ENCODE measurements at places on chromosomes 1 and 21.

GRCh38 chr1:220527908-220528678 is at the start of gene MARK1:
MARK1 (plus strand) TSS chr1:220528136; CDS start chr1:220528823, 687 bp downstream.
- no peak for DNase-seq

GRCh38 chr1:185442050-185442449 is 125.0 kb upstream of the IVNS1ABP start:
- no peak for DNase-seq

- DNase-seq, result no peak
Observed at GRCh38 chr1:201933840-201934430, 12.4 kb downstream of the LMOD1 start.

GRCh38 chr1:213572912-213573647 is 414.7 kb upstream of the PROX1 start:
- DNase-seq, result no peak

DNA sequence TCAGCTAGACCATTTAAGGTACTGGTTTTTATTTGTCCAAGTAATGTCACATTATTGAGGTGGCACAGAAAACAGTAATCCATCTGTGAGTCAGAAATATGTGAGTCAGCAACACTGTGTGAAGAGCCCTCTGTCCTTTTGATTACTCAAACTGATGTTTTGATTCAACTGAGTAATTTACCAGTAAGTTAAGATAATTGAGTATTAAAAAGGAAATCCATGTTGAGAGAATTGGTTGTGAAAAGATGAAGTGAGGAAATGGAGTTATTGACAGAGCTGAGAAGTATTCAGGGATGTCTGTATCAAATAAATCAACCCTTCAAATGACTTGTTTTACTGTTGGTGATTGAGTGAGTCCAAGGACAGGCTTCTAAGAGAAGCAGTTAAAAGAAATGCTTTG is 302.7 kb upstream of the SGIP1 start:
- no peak for DNase-seq

GRCh38 chr1:231162297-231162969 is 575 bp downstream of the TRIM67 start:
- DNase-seq, result peak; percentile 22

GRCh38 chr1:228903434-228904071 is 168.3 kb downstream of the RHOU start:
- no peak for DNase-seq

DNA sequence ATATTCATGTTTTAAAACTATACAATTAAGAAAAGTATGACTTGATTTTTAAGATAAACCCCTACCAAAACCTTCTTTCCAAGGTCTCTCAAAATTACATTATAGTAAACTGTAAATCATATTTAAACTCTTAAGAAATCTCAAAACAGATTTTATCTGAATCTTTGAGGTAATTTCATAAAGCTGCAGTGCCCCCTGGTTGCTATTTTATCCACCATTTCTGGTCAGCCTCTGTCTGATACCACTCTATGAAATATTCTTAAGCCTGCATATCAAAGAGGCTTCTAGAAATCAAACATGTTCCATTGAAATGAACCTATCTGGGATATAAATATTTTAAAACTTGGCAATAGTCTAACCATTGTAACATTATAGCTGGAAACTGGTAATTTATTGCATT is 317.3 kb downstream of the COL11A1 start:
- DNase-seq, result no peak

GRCh38 chr1:68673771-68674170 is 176.9 kb upstream of the DEPDC1 start:
- no peak for DNase-seq

- no peak for DNase-seq
Observed at GRCh38 chr1:53190210-53190611, 6.4 kb upstream of the CPT2 start.

GRCh38 chr1:7768583-7768982 is 2.5 kb upstream of the VAMP3 start:
- no peak for DNase-seq

DNA sequence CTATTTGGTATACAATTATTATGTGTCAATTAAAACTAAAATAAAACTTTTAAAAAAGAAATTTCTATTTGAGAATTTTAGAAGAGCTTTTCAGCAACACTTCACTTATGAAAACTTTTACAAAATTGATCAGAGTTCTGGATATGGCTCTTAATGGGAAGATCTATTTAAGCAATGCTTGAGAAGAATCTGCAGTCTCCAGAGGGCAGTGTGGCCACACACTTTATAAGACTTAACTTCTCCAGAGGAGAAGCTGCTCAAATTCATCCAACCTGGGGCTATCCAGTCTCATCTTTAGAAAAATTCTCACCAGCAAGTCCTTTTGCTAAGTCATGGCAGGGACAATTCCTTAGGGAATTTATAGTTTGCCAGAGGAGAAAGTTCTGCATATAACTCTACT is 25.2 kb upstream of the AGO1 start:
- no peak for DNase-seq

DNA sequence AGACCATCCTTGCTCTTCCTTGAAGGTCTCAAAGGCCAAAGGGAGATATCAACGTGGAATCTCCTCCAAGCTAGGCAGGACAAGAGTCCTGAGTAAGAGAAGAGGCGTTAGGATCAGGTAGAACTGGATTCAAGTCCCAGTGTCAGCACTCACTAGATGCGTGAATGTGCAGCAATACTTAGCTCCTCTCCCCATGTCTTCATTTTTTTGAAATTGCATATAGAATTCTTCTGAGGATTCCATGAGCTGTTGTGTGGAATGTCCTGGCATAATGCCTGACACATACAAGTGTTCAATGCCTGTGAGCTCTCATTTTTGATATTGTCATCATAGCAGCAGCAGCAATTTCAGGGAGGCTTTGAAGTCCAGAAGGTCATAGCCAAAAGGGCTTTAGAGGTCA is 333.2 kb downstream of the KCNH1 start:
- no peak for DNase-seq

GRCh38 chr1:40258445-40258769 is 371 bp downstream of the ZMPSTE24 start:
- DNase-seq, result no peak

DNA sequence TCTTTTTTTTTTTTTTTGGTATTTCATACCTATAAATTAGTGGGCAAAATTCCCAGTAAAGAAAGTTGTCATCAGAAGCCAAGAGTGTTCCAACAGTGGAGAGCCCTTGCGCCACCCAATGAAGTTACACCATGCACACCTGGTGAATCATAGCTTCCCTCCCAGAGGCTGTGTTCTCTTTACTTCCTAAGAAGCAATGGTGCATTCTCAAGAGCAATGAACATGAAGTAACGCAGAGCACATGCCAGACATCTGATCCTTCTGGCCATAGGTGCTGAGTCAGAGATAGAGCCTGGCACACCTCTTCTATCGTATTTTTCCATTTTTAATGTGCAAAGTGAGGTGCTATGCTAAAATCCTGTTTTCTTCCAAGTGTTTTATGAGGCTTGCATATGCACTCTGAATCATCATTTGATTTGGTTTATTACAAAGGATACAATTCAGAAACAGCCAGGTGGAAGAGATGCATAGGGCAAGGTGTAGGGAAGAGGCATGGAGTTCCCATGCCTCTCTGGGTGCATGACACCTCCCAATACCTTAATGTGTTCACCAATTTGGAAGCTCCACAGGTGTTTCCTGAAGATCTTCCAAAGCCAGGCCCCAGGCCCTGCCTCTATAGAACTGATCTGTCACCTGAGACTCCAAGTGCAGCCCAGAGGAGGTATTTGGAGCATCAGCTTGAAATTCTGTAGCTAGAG is 408.0 kb downstream of the SIPA1L2 start:
- no peak for DNase-seq

DNA sequence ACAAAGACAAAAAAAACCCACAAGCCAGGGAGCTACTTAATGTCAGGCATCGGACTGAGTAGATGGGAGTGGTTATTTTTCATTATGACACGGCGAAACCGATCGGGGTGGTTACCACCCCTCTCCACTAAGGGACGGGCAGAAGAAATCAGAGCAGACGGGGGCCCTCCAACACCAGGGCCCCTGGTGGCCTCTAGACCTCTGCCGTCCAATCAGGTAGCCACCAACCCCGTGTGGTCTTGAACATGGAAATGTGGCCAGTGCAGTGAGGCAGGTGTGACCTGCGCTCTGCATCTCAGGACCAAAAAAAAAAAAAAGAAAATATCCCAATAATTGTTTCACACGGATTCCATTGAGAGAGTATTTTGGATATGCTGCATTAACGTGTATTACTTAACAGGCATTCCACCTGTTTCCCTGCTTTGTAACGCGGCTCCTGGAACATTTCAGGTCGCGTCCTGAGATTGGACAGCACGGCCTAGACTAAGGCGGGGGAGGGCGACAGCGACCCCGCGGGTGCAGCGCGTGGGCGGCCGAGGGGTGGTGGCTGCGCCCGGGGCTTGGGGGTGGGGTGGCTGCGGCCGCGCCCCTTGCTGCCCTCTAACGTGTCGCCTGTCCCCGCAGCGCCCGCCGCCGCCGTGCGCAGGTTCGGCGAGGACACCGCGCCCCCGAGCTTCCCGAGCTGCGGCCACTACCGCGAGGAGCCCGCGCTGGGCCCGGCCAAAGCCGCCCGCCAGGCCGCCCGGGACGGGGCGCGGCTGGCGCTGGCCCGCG is 48.3 kb downstream of the SIM2 start:
- no peak for DNase-seq

DNA sequence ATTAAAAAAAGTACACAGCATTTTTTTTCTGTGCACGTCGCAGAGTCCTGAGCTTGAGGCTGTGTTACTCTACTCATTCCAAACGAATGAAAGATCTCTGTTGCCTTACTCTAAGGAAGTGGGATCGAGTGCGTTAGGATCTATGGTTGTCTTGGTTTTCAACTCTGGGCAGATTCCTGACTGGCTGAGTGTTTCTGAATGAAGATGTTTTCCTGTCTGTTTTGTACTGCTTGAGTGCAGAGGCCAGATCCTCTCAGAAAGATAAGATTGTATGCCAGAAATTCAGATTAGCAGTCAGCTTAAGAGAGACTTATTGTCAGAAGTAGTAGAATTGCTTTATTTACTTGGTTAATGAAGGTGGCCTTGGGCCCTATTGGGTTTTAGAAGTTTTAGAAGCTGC is 14.0 kb downstream of the PLA2G2E start:
- DNase-seq, result no peak

DNA sequence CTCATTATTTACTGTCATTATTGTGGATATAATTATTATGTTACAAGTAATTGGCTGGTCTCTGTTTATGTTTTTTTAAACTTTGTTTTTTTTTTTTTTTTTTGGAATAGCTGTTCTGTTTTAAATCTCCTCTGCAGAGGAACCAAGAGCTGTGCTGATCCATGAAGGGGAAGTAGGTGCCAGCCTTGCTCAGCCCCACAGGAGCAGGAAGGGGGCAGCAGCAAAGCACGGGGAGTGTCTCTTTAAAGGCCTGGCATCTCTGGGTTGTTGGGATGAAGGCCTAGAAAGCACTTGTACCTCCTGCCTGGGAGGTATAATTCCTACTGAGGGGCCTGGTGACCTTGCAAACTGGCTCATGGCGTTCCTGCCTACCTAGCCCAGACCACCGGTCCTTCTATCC is 2.5 kb upstream of the GRHL3 start:
- DNase-seq, result no peak

- DNase-seq, result peak; percentile 34
Observed at GRCh38 chr1:9239622-9240401, 5.2 kb downstream of the H6PD start.

DNA sequence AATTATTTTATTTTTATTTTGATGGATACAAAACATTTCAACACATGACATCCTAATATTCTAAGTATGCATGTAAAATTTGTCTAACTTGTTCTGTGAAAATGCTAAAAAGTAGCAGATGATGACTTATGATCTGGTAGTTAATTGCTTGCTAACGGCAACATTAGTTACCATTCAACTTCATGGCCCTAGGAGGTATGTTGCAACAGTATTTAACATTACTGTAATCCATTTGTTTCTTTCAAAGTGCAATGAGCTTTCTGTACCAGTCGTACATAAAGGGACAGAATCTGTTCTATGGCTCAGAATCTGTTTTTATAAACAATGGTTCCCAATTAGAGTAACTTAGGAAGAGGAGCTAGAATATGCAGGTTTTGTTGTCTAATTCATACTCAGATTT is 91.5 kb upstream of the ZNHIT6 start:
- DNase-seq, result no peak

GRCh38 chr1:208134491-208134890 is 109.7 kb downstream of the PLXNA2 start:
- DNase-seq, result no peak

DNA sequence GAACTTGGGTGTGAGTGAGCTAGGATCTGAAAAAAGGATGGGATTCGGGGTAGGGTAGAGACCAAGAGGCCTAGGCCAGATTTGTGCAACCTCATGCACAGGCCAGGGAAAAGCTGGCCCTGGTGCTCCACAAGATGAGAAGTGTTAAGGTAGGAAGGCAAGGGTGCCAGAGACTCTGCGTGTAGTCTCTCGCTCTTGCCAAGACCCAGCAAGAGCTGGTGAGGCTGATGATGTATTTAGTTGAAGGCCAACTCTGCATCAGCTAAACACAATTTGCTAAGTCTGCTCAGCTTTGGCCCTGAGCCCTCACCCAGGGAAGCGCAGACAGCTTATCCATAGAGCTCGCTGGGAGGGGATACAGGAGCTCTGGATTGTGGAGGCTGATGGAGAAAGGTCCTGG is 26.6 kb upstream of the SOX13 start:
- no peak for DNase-seq

DNA sequence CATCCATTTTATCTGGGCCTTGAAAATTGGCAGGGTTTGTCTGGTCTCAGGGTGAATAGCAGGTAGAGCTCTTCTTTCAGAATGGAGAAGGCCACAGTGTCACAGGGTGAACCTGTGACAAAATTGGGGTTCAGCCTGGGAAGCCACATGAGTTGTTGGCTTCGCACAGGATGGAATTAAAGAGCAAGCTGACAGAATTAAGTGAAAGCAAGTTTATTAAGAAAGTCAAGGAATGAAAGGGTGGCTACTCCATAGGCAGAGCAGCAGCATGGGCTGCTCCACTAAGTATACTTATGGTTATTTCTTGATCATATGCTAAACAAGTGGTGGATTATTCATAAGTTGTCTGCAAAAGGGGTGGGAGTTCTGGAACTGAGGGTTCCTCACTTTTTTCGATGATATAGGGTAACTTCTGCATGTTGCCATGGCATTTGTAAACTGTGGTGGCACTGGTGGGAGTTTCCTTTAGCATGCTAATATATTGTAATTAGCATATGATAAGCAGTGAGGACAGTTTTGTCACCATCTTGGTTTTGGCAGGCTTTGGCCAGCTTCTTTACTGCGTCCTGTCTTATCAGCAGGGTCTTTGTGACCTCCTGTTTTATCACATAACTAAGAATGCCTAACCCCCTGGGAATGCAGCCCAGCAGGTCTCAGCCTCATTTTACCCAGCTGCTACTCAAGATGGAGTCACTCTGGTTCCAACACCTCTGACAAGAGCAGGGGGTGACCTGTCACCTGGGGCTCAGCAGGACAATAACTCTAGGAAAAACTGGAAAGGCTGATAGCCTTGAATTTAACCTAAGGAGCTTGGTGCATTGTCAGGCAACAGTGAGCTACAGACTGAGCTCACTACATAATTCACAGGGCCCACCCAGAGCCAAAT is 5.1 kb downstream of the IFNAR2 start:
- DNase-seq, result no peak

Measured in naive B cell (primary cell).